ENCODE measurements at places on chromosomes 6 and 20.

- DNase-seq: no peak
Observed at GRCh38 chr6:2448826-2449571, 203.6 kb upstream of the GMDS start.

DNA sequence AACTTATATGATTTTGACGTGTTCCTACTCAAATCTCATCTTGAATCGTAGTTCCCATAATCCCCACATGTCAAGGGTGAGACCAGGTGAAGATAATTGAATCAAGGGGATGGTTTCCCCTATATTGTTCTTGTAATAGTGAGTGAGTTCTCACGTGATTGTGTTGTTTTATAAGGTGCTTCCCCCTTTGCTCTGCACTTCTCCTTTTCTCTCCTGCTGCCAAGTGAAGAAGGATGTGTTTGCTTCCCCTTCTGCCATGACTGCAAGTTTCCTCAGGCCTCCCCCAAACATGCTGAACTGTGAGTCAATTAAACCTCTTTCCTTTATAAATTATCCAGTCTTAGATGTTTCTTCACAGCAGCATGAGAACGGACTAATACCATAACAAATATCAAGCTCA, 83.2 kb downstream of the MANEA start:
- no peak for DNase-seq

DNA sequence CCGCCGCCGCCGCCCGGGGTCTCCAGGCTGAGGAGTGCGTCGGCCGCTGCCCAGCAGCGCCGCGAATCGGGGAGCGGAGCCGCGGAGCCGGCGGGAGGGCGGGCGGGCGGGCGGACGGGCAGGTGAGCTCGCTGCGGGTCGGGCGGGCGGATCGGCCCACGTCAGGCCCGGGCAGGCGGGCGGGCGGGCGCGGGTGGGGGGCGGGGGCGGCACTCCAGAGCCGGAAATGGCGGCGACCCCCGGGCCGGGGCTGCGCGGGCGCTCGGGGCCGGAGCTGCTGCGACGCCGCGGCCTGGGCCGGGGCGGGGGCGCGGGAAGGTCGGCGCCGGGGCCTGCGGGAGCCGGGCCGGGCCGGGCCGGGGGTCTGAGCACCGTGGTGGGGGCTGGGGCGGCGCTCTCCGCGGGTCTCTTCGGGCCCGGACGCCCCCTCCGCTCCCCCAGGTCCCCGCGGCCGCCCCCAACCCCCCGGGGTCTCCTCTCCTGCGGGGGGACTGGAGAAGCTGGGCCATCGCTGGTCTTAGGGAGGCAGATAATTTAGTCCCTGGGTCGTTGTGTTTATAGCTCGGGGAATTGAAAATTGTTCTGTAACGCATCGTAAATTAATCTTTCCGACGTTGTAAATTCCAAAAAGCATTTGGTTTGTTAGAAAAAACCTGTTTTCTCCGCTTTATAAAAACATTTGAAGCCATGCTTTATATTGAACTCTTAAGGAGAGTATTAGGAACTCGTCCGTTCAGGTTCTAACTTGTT, 451 bp downstream of the DNAJC5 start:
- no peak for DNase-seq

DNA sequence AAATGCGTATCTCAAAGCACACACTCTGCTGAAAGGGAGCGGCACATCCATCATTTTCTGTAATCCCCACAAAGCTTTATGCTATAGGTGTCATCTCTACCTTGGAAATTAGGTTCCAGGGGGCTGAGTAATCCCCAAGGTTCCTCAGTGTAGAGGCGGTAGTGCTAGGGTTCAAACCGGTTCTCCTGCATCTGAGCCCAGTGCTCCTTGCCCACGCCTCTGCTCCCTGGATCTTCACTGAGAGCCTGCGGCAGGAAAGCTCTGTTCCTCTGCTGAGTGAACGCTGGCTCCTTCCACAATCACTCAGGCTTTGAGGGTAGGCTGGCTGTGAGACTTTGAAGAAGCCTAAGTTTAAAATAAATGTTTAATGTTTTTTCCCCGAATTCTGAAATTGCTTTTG, 24.9 kb downstream of the SLC22A23 start:
- no peak for DNase-seq

- DNase-seq: no peak
Observed at GRCh38 chr20:32807706-32808105, 12.0 kb upstream of the MAPRE1 start.

GRCh38 chr6:166204852-166205650, 37.4 kb upstream of the TBXT start:
- DNase-seq: no peak

DNA sequence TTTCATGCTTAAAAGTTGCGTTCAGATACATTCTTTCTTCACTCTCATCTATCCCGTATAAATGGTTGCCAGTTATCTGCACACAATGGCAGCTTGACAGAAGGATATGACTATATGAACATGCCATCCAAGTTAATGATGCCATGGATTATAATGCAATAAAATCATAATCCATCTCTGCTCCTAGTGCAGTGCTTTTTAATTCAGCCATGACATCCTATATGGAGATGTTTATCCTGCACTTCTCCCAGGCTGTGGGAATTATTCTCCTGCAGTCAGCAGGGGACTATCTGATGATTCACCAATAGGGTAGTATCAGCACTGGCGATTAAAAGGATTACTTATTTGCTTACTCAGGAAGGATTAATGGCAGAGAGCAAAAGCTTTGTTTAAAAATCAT, 273.8 kb downstream of the SAMD5 start:
- no peak for DNase-seq

GRCh38 chr6:127737009-127737486, 160.1 kb downstream of the C6orf58 start:
- no peak for DNase-seq

DNA sequence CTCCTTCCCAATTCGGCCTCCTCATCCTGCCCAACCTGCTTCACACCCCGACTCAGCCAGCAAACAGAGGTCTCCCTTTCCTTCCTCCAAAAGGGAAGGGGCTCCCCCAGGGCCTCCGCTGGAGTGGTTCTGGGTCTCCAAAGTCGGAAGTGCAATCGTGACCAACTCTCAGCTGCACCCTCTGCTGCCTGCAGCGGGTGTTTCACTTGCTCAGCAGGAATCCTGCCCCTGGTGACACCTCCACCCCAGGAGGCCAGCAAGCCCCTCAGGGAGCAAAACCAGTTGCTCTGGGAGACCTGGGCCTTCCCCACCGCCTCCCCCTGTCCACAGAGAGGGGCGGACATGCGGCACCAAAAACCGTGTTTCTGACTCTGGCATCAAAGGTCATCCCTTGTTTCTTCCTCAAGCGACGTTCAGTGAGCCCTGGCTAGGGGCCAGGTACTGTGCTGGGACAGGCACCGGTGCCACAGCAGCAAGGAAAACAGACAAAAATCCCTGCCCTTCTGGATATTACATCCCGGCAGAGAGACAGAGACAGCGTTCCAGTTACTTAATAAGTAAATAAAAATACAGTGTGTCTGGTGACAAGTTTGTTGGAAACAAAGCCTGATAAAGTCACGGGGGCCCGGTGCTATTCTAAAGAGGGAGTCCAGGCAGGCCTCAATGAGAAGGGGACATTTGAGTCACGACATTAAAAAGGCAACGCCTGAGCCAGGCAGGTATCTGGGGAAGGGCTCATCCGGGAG, 219.0 kb downstream of the BMP7 start:
- DNase-seq: no peak

DNA sequence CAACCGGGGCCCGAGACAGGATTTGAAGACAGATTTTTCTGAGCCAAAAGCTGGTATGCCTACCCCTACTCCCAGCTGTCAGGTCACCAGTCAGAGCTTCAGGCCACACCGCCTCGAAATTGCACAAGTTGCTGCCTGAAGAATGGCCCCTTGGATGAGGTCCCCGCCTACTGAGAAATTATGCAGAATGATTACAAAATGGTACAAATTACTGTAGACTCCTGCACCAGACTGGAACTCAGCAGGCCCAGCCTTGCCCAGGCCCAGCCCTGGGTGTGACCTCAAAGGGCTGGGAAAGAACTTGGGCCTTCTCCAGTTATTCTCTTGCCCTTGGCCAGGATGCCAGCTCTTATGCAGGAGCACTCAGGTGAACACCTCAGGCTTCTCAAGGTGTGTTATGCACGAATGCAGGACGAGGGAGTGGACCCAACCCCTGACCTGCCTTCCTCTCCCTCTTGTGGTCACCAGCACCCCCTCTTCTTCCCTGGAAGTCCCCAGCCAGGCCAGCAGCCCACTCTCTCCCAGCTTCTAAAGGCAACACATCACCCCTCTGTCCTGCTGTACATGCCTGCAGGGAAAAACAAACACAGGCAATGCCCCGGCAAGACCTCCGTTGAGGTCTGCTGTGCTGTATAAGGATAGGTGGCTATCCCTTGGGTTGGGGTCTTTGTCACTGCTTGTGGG, 88.7 kb upstream of the NAA20 start:
- no peak for DNase-seq

DNA sequence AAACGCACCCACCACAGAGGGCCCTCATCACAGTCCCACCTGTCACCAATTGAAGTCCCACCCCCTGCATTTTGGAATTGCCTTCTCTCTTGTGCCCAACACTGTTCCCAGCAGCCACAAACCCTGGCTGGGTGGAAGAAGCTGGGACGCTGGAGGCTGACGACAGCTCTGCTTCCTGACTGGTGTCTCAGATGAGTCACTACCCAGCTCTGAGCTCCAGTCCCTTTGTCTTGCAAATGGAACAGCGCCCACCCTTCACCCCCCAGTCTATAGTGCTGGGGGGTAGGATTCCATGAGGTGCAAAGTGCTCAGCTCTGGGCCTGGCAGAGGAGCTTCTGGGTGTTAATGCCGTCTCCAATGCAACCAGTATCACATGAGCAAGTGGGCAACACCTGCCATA, 85.3 kb downstream of the DLGAP4 start:
- no peak for DNase-seq

GRCh38 chr6:112307707-112308106, 39.4 kb upstream of the RFPL4B start:
- DNase-seq: no peak

DNA sequence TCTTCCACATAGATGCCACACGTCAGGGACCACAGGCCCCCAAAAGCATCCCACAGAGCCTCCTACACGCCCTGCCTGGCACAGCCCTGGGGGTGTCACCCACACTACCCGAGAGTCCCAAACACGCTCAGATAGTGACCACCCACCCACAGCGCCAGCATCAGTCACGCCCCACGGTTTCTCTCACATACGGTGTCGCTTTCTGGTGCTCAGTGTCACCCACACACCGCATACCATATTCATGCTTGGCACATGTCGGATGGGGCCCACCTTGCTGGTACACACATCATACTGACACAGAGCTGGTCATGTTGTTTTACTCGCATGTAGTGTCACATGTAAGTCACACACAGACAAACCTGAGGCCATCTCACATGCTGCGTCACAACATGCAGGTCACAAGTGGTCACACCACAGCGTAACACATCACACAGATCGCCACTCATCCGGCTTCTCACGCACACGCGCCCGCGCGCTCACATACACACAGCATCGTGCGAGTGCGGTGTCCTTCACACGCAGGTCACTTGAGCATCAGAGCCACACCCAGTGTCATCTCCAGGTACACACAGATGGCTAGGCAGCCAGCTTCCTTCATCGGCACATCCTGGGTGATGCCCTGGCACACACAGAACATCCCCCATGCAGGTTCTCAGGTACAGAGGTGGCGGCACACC, 3.4 kb downstream of the TEAD3 start:
- DNase-seq: no peak

- no peak for DNase-seq
Observed at GRCh38 chr6:111687652-111688051, 82.0 kb upstream of the TRAF3IP2 start.

DNA sequence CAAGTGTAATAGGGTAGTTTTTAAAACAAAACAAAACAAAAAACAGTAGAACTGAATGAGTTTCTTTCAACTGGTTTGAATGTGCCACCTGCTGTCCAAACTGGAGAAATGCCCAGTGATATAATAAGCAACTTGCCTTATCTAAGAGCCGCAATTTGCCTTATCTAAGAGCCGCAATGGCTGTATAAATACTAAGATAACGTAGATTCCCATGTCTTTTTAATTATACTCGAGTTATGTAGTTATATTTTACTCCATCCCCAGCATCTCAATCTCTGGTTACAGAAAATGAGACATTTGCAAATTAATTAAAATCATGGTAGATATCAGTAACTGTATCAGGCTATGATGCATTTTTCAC, 67.2 kb downstream of the RPP40 start:
- DNase-seq: no peak

DNA sequence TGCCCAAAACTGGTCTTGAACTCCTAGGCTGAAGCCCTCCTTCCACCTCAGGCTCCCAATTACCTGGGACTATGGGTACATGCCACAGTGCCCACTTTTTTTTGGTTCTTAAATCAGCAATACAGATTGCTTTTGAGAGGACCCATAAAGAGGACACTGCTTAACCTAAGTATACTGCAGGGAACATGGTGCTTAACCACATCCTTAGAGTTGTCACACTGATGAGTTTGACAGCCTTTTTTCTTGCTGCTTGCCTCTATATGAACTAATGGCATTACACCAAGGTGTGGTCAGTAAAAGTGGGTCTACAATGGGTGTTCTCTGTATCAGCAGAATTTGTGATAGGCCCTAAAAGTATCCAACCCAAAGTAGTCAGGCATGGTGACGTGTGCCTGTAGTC, 7.2 kb upstream of the SLC35D3 start:
- DNase-seq: no peak

GRCh38 chr6:87152526-87152955, 2.8 kb upstream of the ZNF292 start:
- DNase-seq: no peak

GRCh38 chr6:165910184-165910966, 247.3 kb upstream of the PDE10A start:
- DNase-seq: no peak

DNA sequence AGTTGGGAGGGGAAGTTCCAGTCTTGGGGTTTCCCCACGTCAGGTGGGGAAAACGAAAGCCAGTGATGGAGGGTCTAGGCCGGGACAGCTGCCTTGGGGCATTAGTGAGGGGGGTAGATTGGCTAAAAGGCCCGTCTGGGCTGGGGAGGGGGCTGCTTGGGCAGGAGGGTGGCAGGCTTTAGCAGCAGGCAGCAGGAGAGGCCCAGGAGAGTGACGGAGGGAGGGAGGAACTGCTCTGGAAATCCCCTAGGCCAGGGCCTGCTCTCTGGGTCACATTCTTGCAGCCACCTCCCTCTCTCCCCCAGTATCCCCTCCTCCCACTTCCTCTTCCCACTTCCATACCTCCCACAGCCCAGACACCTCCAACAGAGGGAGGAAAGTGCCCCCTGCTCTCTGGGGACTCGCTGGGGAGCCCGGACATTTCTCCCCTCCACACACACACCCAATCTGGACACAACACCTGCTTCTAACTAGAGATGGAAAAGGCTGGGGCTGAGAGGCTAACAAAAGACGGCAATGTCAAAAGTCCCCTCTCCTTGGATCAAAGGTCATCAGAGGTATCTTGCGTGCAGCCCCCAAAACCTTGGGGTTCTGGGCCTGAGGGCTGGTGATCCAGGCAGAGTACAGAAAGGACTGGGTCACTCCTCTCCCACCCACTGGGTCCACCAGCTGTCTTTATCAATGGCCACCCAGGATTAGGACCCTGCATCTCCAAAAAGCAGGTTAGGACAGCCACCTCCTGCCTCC, 1.8 kb downstream of the NFKBIE start:
- DNase-seq: no peak

- no peak for DNase-seq
Observed at GRCh38 chr6:149201068-149201655, 116.3 kb upstream of the TAB2 start.

GRCh38 chr6:18178960-18179615, 23.9 kb downstream of the KDM1B start:
- DNase-seq: no peak

Data from stimulated activated CD4-positive, alpha-beta T cell treated with anti-CD3 and anti-CD28 coated beads, TNF-alpha, amount 100 ng/mL, for 4 hours (primary cell).